ENCODE measurements at places on chromosomes 13 and 19.

GRCh38 chr13:95870421-95870820, 182.8 kb downstream of the UGGT2 start:
- DNase-seq: no peak

DNA sequence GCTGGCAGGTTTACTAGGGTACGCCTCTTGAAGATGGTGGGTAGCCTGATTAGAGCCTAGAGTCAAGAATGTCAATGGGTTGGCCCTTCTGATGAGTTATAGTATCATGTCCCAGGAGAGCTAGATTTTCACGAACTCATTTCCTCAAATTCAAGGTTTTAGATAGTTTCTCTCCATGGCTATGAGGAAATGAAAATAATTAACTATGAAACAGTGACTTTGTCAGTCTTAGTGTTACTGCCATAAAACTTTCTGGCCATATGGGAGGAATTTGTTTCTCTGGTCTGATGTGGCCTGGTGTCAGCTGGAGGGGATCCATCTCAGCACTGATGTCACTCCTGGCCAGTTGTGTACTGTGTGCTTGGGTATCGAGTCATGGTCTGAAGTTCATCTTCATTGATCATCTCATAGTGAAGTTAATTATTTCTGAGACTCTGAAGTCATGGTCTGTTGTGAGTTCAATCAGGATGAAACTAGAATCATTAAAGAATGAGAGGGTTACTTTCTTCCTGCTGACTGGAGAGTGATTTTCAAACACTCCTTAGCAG, 49.4 kb upstream of the TNFSF11 start:
- DNase-seq: no peak

DNA sequence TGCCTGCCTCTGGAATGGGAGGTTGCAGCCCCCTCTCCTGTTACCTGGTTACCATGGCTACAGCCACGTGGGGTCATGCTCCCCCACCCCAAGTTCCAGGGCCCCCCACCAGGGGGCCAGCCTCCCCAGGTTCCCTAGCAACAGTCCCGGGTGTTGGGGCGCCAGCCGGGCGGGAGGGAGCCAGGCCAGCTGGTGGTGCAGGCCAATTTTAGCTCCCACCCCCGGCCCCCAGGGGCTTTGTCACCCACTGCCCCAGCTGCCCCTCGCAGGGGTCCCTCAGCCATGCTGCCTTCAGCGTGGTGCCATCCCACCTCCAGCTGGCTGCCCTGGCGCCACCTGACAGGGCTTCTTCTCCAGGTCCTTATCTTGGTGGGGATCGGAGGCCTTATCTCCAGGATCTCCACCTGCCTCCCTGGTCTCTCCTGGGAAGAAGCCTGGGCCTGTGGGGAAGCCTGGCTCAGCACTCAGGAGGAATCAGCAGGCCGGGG, 3.0 kb downstream of the MARK4 start:
- peak; percentile 38 for DNase-seq

- no peak for DNase-seq
Observed at GRCh38 chr19:21838646-21839045, 2.7 kb upstream of the ZNF43 start.

DNA sequence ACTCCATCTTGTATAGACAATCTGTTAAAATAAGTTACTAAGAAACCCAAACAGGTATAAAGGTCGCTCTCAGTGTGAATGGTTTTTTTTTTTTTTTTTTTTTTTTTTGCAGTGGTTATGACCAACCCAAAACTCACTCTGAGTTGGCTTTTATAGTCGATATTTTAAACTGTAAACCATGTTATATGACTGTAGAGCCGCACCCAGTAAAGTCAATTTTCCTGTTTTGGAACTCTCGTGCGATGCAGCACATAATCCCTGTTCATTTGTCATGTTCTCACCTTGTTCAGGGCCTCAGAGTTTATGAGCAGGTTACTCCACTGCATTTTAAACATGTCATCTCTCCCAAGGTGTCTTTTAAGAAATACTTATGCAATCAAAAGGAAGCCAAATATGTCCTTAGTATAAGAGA, 112.5 kb downstream of the KLF5 start:
- no peak for DNase-seq

Measured in common myeloid progenitor, CD34-positive (primary cell).